ENCODE measurements at places on chromosomes 2 and 18. TPM values are rescaled to one million over a fixed set of nuclear protein-coding genes. Genes with fewer than 3 reads are reported as not detected.

GRCh38 chr2:88842656-88843460 lies 151.4 kb downstream of the RPIA start:
- no peak for DNase-seq

DNA sequence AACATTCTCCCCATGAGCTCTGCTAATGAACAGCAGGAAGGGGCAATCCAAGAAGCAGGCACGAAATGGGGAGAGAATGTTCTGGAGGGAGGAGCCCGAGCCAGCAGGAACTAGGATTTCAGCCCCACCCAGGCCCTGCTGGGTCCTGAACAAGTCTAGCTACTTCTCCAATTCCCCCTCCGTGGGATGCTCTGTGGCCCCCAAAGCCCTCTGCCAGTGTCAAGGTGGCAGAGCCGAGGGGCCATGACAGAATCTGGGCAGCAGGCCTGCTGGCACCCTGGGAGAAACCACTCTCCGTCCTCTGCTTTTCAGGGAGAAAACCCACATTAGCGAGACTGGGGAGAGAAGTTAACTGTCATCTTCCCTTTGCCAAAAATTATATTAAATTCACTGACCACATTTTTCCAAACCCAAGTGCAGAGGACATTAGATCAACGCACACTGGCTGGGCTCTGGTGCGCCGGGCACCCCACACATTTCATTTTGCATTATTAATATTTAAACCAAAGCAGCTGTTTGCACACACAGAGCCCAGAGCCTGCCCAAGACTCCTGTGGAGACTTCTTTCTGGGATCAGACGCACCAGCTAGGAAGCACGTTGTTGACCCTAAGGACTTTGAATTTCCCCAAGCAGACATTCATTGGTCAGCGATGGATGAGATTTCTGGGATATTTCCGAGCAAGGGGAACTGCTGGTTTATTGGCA lies 80.2 kb upstream of the PKDCC start:
- DNase-seq, result no peak

Gene CTAGE1
- total RNA-seq, result not detected

- DNase-seq, result no peak
These were observed 85.4 kb upstream of the ZCCHC2 start for GRCh38 chr18:62437235-62438017.

Gene SCTR
- not detected for total RNA-seq

Gene IL36G
- total RNA-seq, result not detected

DNA sequence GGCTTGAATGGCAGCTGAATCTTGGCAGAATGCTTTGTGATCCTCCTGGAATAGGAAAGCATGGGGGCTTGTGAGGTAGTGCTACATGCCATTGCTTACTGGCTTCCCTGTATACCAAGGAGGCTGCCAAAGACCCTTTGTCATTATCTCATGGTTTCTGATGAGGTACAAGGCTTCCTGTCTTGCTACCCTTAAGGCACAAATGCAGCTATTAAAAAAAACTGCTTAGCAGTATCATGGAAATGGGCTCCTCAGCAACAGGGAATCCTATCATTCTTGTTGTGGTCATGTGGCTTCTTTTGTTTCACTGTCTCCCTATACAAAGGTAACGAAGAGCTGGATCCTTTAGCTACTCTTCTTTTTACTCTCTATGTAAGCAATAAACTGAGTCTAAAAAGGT lies 6.6 kb upstream of the KANSL1L start:
- no peak for DNase-seq

All from activated naive CD8-positive, alpha-beta T cell treated with anti-CD3 and anti-CD28 coated beads, Interleukin-2, amount 10 ng/mL, durations not matched to agents 7 days and 5 days (primary cell).